Activated CD8-positive, alpha-beta memory T cell treated with anti-CD3 and anti-CD28 coated beads, Interleukin-2, amount 10 ng/mL, durations not matched to agents 7 days and 5 days (primary cell): ENCODE measurements at places on chromosomes 16 and 17.

GRCh38 chr16:49580751-49581303, 207.2 kb downstream of the C16orf78 start:
- DNase-seq: no peak

GRCh38 chr17:39365242-39365641, 36.2 kb downstream of the FBXL20 start:
- DNase-seq: no peak

DNA sequence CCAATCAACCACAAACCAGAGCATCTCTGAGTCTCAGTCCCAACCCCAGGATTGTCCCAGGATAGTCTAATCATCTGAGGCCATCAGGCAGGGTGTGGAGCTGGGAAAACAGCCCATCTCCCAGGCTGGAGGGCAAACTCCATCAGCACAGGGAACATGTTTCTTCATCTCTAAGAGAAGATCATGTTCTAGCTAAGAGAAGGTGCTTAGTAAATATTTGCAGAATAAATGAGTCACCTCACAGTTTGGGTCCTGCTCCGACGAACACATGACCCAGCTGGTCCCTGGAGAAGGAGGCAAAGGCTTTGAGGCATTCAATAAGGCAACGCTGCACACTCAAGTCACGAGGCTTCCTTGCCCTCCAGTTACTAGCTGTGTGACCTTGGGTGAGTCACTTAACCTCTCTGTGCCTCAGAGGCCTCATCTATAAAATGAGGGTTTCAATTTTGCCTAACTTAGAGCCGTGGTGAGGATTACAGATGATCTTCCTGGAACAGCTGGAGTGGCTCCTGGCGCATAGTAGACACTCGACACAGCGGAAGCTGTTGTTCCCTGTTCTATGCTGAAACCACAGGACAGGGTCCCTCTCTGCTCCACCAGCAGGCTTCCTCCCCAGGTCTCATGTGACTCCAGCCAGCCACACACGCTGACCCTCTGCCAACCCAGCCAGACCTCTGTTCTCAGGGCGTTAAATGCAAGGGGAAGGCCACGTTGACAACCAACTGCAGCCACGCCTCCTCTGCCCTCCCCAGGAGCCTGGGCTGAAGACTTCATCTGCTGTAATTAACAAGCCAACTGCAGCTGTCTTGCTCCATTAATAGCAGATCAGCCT, 10.3 kb upstream of the RPL38 start:
- no peak for DNase-seq

DNA sequence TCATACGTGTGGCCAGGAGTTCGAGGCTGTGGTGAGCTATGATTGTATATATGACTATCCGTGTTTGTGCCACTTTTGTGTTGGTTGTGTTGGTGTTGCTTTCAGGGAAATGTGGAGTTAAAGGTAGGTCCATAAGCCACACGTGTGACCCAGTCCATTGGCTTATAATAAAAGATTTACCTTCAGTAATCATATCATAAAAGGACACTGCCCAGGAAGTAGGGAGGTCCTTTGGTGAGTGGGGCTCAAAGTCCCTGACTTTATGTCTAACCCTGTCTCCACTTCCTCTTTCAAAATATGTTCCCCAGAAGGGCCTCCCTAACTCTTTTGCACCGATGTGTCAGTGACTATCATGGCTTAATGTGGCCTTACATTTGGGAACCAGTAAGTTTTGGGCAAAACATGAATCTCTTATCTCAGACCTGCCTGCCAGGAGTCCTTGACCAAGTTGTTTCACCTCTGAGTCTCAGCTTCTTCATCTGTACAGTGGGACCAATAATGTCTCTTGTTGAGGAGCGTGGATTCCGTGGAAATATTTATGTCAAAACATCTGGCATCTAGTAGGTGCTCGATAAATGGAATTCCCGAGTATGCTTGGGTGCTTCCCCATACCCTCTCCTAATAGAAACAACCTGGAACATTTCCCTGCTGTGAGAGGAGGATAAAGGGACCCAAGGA, 4.8 kb downstream of the TNP2 start:
- no peak for DNase-seq

- no peak for DNase-seq
These were observed 49.5 kb downstream of the HLF start for GRCh38 chr17:55314061-55314783.

- no peak for DNase-seq
These were observed 14.2 kb downstream of the CRYM start for GRCh38 chr16:21263640-21264570.

DNA sequence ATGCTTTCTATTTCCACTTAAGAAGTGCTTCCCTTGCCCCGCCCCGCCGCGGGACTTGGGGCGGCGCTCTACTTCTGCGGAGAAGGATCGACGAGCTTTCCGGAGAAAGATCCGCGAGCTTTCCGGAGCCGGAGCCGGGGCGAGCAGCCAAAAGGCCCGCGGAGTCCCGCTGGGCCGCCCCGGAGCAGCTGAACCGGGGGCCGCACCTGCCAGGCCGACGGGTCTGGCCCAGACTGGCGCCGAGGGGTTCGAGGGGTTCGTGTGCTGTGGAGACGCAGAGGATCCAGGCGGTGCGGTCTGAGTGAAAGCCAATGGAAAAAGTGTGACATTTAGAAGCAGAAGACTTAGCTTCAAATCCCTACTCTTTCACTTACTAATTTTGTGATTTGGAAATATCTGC, 50.8 kb downstream of the TBC1D26 start:
- DNase-seq: no peak

DNA sequence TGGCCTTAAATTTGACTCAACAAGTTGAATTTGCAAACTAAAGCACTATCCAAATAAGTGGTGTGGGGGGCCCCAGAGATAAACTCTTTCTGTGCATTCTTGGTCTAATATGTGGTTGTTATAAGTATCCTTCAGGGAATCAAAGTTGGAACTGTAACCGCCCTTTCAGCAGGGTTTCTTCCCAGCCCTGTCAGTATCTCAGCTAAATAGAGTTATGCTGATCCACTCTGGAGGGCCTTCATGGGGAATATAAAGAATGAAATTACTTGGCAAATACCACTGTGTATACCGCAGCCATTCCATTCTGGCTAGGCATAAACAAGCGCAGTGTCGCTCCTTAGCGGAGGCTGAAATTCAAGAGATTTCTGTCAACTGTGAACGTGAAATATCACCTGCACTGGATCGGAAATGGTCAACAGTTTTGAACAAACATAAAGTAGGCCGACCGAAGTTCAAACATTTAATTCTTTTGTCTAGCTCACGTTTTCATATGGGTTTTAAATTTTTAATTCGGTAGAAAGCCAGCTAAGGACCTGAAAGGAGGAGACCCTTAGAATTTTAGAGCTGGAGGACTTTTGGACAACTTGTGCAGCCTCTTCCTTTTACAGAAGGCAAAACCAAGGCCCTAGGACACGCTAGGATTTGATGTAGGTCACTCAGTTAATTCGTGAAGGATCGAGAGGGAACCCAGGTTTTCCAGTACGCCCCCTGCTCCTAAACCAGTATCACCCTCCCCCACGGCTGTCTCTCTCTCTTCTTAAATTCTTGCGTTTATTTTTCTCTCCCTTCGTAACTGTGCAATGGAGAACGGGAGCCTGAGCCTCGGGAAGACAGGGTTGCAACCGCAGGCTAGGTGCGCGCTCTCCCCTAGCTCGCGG, 74.7 kb downstream of the CHD9 start:
- DNase-seq: no peak

- DNase-seq: peak; percentile 59
These were observed 5.0 kb downstream of the DEXI start for GRCh38 chr16:10937068-10937859.

- DNase-seq: no peak
These were observed 10.2 kb downstream of the ARHGEF15 start for GRCh38 chr17:8320262-8320661.

- no peak for DNase-seq
These were observed 42.9 kb upstream of the DNAH17 start for GRCh38 chr17:78620099-78620498.

- DNase-seq: no peak
These were observed 33.8 kb downstream of the ESRP2 start for GRCh38 chr16:68202091-68202519.

DNA sequence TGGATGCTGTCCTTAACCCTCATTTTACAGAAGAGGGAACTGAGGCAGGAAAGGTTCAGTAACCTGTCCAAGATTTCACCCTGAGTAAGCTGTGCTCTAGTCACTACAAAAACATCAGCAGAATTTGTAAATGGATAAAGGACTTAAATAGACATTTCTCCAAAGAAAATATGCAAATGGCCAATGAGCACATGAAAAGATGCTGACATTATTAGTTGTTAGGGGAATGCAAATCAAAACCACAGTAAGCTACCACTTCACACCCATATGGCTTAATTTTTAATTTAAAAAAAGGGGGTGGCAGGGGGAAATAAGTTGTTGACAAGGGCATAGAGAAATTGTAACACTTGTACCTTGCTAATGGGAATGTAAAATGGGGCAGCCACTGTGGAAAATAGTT, 51.4 kb downstream of the C17orf67 start:
- no peak for DNase-seq

GRCh38 chr16:1048442-1049112, 24.0 kb upstream of the SSTR5 start:
- no peak for DNase-seq

DNA sequence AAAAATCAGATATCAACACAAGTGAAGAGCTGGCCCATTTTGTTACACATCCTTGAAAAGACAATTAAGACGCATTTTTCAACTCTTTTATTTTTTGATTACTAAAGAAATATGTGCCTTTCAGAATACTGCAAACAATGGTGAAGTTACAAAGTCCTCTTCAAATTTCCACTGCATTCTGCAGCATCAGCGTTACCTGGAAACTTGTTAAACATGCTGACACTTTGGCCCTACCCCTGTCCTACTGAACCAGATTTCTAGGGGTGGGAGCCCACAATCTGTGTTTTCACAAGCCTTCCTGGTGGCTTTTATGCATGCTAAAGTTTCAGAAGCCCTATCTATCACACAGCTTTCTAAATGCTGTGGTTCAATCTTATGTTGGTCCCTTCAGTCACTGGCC, 4.5 kb upstream of the CCL14 start:
- DNase-seq: no peak

DNA sequence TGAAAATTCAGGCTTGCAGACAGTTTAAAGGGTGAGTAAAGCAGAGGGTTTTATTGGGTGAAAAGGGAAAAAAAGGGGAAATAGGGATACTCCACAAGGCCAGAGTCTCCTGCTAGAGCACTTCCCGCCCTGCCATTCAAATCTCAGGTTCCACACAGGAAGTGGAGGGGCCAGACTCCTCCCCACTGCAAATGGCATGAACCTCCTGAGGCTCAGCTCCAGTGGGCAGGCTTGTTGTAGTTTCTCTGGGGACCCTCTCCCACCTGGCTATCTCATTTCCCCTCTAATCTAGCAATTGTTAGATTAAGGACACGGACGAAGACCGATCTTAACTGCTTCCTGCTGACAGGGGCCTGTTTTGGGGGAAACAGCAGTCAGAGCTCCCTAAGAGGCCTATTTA, 43.4 kb downstream of the TAOK1 start:
- DNase-seq: no peak

DNA sequence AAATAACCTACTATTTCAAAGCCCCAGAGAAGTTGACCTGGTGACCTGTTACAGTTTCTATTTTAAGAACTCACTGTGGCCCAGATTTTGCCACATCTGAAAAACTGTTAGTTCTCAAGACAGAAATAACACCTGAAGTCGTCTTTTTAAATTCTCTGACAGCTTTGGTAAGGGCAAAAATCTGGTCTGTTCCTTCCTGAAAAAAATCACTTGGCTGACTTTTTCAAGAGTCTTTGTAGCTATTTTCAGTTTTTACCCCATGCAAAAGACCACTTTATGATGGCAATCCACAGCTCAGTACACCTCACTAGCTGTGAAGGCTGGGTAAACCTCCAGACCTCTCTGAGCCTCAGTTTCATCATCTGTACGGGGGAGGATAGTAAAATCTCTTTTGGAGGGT, 60.7 kb upstream of the SREBF1 start:
- no peak for DNase-seq

GRCh38 chr17:77690271-77691161, 268.0 kb upstream of the TNRC6C start:
- DNase-seq: peak; percentile 53
